ENCODE measurements at places on chromosomes 13 and 19.

- H3K4me1 ChIP-seq, result no peaks in the 10 kb centered on the region
- no peaks in the 10 kb centered on the region for H3K27me3 ChIP-seq
- no peak overlapping the region for H3K4me3 ChIP-seq
- no peaks in the 10 kb centered on the region for H3K36me3 ChIP-seq
- DNase-seq, result no peak
These were observed 240.3 kb downstream of the DCT start for GRCh38 chr13:94239135-94239534.

DNA sequence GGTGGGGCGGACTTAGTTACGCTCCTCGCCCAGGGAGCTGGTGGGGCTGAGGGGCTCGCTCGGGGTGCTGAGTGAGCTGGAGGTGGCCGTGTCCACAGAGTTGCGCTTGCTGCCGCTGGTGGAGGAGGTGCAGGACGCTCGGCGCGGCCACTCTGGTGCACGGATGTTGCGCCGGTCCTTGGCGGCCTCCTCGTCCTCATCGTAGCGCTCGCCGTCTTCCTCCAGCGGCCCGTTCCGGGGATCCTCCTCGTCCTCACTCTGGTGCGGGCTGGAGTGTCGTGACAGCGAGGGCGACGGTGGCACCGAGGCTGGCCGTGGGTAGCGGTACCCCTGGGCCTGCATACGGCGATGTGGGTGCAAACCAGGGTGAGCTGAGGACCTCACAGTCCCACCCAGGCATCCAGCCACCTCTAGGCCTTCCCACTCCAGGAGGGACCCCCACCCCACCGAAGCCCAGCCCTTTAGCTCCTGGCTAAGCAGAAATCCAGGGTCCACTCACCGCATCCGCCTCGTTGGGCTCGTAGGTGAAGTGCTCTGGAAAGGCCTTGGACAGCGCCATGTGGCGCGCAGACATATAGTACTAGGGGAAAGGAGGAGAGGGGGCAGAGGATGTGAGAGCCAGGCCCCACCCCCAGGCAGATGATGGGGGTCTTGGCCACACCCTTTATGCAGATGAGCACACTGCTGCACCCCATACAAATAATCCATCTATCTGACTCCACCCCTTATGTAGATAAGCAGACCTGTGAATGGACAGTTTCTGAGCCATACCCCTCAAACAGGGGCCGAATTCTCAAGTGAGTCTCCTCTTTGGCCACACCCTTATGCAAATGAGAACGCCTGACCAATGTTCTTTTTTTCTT, 4.4 kb downstream of the FTL start:
- H3K27ac ChIP-seq, result no peak overlapping the region
- DNase-seq, result peak; percentile 24
- no peaks in the 10 kb centered on the region for H3K36me3 ChIP-seq

- H3K27me3 ChIP-seq, result no peaks in the 10 kb centered on the region
- peaks cover 4% of the 10 kb centered on the region for H3K4me1 ChIP-seq
- H3K36me3 ChIP-seq, result no peaks in the 10 kb centered on the region
- H3K4me3 ChIP-seq, result no peak overlapping the region
These were observed 8.3 kb upstream of the ITM2B start for GRCh38 chr13:48224701-48225100.

- DNase-seq, result no peak
- H3K27ac ChIP-seq, result no peak overlapping the region
- peaks cover 92% of the 10 kb centered on the region for H3K27me3 ChIP-seq
- no peak overlapping the region for H3K4me3 ChIP-seq
- no peaks in the 10 kb centered on the region for H3K36me3 ChIP-seq
- H3K4me1 ChIP-seq, result no peaks in the 10 kb centered on the region
These were observed 108.3 kb upstream of the ZNF536 start for GRCh38 chr19:30263830-30264381.

DNA sequence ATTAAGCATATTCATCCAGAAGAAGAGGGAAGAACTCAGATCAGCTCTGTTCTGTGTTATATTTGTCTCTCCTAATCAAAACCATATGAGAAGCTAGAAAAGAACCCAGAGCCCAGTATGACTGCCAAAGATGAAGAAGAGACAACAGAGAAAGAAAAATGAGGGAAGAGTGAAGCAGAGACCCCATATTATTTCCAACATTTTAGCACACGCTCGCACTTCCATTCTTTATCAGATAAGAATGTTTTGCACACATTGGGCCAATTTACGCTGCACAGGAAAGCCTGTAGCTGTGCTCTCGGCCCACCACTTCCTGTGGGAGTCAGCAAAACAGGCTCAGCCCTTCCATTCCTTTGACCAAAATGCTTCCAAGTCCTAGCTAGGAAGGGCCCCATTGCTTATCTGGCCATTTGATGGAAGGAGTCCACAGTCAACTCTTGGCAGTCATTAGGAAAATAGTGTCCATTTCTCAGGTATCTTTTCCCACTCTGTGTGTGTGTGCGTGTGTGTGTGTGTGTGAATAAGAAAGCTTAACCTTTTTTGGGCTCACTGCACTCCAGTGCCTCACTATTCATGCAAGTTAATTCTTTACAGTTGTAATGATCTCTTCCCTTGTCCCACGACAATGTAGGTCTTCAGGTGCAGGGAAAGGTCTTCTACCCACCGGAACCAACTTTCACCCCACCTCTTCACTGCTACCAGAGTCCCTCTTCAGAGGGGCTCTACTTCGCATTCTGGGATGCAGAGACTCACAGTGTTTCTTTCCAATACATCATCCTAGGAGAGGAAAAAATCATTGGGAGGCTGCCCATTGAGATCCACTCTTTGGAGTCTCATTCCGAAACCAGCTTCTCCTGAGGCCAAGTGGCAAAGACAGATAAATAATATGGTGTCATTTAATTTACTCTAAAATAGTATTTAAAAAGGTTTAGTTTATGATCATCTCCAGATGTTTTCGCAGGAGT, 237.5 kb downstream of the COG6 start:
- H3K27ac ChIP-seq, result no peak overlapping the region
- no peaks in the 10 kb centered on the region for H3K27me3 ChIP-seq
- no peaks in the 10 kb centered on the region for H3K36me3 ChIP-seq
- DNase-seq, result no peak
- H3K4me1 ChIP-seq, result no peaks in the 10 kb centered on the region

- H3K36me3 ChIP-seq, result no peaks in the 10 kb centered on the region
- H3K27ac ChIP-seq, result peak overlapping the region; percentile 1
- peaks cover 3% of the 10 kb centered on the region for H3K4me1 ChIP-seq
These were observed 653 bp downstream of the MVB12A start for GRCh38 chr19:17420475-17420924.

DNA sequence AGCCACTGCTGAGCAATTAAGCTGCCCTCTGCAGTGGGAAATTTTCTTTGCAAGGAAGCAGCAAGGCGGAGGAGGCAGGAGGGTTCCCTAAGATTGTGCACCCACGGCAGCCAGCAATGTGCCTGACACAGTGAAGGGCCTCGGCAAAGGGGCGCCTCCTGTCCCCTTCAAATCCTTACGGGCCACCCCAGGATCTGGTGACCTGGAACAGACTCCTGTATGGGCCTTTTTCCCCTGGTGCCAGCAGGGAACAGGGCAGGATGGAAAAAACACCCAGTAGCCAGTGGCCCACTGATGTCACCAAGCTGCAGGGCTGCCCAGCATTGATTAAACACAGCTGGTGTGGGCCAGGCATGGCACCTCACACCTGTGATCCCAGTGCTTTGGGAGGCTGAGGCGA, 86.7 kb downstream of the GNG7 start:
- no peaks in the 10 kb centered on the region for H3K27me3 ChIP-seq
- no peak overlapping the region for H3K27ac ChIP-seq
- peaks cover 44% of the 10 kb centered on the region for H3K4me1 ChIP-seq
- no peak for DNase-seq
- no peaks in the 10 kb centered on the region for H3K36me3 ChIP-seq
- H3K4me3 ChIP-seq, result no peak overlapping the region

GRCh38 chr13:27796544-27797227, 4.4 kb downstream of the GSX1 start:
- no peak for DNase-seq
- no peaks in the 10 kb centered on the region for H3K4me1 ChIP-seq
- H3K36me3 ChIP-seq, result no peaks in the 10 kb centered on the region
- H3K27ac ChIP-seq, result no peak overlapping the region

DNA sequence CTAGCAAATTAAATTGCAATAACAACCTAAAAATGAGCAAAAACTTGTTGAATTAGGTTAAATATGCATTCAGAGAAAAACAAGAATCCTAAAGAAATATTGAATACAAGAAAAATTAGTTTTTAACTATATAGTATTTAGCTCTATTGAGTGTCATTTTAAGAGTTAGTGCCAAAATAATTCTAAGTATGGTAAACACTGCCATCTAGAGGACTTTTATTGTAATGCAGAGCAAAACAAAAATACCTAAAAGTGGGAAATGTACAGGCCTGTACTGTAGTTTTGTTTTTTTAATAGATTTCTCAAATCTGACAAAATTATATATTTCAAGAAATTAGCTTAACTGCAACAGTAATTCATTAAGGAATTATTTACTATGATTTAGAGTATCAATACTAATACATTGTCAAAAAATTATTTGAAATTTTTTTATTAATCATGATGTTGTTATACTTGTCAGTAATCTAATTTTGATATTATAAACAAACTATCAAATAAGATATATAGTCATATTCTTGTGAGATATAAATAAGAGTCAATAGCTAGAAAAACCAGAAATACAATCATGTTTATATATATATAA, 8.2 kb upstream of the PCDH9 start:
- peak; percentile 13 for DNase-seq
- no peaks in the 10 kb centered on the region for H3K4me1 ChIP-seq
- H3K4me3 ChIP-seq, result no peak overlapping the region
- H3K36me3 ChIP-seq, result no peaks in the 10 kb centered on the region

DNA sequence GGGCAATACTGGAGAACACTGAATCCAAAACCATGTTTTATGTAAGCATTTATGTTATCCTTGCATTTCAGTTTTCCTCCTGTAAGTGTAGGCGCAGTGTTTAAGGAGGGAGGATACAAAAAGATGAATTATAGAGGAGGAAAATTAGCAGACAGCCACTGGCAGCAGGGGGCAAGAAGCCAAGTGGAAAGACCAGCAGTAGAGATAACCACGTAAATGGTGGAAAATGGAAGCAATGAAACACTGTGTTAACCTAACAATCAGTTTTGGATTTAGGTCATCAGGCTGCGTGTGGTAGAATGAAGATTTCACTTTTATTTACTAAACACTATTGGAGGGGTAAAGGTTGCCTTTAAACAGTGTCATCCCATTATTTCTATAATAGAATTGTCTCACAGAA, 447.3 kb downstream of the GPC6 start:
- H3K27me3 ChIP-seq, result no peaks in the 10 kb centered on the region
- no peak overlapping the region for H3K27ac ChIP-seq
- H3K36me3 ChIP-seq, result no peaks in the 10 kb centered on the region
- H3K4me1 ChIP-seq, result no peaks in the 10 kb centered on the region

DNA sequence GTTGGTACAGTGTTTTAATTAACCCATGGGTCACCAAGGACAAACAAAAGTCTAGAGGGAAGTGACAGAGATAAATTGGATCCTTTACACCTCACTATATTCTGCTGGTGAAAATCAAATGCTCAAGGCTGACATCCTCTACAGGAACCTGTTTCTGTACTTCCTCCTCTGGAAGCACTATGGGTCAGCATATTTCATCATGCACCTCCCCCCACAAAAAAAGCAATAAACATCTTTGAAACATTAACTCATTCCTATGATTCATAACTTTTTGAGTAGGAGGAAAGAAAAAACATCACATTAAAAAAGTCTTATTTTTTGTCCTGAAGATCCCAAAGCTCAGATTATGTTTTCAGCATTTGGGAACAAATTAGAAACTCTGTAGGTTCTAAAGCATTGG, 588.3 kb upstream of the SGCG start:
- H3K27me3 ChIP-seq, result no peaks in the 10 kb centered on the region
- no peak overlapping the region for H3K4me3 ChIP-seq
- no peak overlapping the region for H3K27ac ChIP-seq
- no peak for DNase-seq
- H3K4me1 ChIP-seq, result no peaks in the 10 kb centered on the region

DNA sequence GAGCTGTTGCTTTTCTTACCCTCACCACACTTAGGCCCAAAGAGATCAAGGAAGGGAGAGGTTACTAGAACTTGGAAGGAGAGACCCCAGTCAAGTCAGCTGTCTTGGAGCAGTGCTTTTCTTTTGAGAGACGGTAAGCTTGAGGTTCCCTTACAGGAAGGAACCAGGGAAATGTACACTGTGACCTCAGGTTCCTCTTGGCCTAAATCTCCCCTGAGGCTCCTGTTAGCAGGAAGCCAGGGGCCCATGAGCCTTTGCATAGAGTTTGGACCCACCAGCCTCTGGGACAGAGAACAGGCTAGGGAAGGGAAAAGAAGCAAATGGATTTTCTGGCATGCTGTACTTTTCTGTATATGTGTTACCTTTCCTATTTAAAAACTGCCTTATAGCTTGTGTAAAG, 5.9 kb upstream of the GPR18 start:
- H3K4me3 ChIP-seq, result no peak overlapping the region
- H3K27me3 ChIP-seq, result peaks cover 22% of the 10 kb centered on the region
- H3K36me3 ChIP-seq, result no peaks in the 10 kb centered on the region
- DNase-seq, result no peak

GRCh38 chr19:3024509-3024869, 4.6 kb downstream of the TLE2 start:
- peaks cover 92% of the 10 kb centered on the region for H3K27me3 ChIP-seq
- no peaks in the 10 kb centered on the region for H3K36me3 ChIP-seq
- H3K27ac ChIP-seq, result no peak overlapping the region
- H3K4me1 ChIP-seq, result no peaks in the 10 kb centered on the region
- no peak for DNase-seq

DNA sequence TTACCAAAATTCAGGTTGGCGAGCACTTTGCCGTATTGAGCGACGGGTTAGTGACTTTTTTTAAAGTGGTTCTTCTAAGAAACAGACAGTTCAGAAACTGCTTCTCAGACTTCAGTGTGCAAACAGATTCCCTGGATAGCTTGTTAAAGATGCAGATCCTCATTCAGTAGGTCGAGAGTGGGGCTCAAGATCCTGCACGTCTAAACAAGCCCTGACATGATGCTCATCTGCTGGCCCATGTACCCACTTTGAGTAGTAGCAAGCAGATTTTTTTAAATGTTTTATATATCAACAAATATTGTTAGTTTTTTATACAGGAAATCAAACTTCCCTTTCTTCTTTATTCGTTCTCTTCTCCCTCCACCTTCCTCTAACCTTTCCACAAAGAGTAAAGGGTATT, 7.3 kb downstream of the METTL21C start:
- H3K36me3 ChIP-seq, result no peaks in the 10 kb centered on the region
- no peak overlapping the region for H3K4me3 ChIP-seq
- no peaks in the 10 kb centered on the region for H3K4me1 ChIP-seq
- no peaks in the 10 kb centered on the region for H3K27me3 ChIP-seq
- H3K27ac ChIP-seq, result no peak overlapping the region
- DNase-seq, result no peak

Measured in MM.1S (cell line).